ENCODE measurements at places on chromosomes 16 and 17.

- no peak for DNase-seq
Observed at GRCh38 chr16:55273959-55274358, 50.0 kb upstream of the IRX6 start.

- DNase-seq = peak; percentile 81
Observed at GRCh38 chr17:1847191-1847590, 17.4 kb downstream of the RPA1 start.

DNA sequence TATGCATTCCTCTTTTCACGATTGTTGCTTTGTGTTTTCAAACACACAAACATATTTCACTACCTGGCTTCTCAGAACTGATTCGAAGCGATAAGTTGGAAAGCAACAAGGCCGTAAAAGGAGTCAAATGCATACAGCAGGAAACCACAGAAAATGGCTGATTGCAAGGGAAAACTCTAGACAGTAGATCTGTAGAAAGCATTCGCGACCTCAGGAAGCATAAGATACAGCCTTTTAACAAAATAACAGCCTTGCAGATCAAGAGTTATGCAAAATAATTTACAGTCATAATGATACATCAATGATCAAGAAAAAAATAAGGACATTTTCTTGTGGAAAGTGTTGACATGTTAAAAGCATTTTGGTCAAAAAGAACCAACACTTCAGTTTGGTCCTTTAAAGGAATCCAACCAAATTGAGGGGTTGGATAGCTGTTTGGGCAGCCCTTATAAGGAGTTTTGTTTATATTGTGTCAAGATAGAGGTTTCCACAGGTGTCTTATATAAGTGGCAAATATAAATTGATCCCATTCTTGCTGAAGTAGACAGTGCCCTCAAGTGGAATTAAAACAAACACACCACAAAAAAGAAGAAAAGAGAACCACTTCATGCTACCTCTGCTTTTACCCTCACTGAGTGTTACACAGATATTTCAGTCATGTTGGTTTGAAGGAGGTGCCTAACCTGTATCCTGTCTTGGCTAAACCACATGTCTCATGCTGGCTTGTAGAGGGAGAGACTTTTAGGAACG, 5.5 kb downstream of the CYLD start:
- peak; percentile 14 for DNase-seq

- DNase-seq = no peak
Observed at GRCh38 chr16:11915114-11915643, 577 bp downstream of the GSPT1 start.

DNA sequence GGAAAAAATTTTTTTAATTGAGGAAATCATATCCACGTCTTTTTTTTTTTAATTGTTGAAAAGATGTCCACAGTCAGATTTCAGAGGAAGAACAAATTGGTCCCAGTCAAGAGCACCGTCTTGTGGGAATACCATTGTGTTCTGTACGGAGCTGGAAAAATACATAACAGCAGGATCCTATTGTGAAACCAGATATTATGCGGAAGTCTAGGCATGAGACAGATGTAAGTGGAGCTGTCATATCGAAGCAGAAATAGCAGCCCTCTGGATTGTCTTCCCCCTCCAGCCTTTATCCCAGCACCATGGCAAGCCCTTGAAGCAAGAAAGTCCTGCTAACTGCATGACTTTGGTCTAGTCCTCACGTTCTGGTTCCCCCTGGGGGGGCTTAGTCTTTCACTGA, 391.6 kb upstream of the ASIC2 start:
- DNase-seq = no peak

DNA sequence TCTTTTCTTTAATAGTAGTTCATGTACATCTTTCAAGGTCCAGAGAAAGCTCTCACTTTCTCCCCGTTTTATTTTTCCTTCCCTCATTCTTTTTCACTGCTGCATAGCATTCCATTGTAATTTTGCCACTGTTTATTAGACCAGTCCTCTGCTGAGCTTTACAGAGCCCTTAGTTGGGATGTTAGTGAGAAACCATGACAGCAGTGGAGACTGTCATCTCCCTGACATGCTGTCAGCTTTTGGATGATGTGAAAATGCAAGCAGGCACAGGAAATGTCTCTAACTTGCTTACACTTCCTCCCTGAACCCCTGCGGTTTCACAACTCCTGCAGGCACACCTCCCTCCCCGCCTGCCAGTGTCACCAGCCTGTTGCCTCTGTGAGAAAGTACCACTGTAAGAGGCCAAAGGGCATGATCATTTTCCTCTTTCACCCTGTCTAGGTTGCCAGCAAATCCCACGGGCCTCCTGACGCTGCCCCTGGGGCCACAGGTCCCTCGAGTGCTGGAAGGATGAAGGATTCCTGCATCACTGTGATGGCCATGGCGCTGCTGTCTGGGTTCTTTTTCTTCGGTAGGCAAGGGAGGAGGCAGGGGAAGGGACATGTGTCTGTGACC, at the start of gene ITGAL:
ITGAL (plus strand) TSS at position 415 of the 615 bp plus-strand sequence; CDS start at position 511, 96 bp downstream.
- no peak for DNase-seq

- DNase-seq = no peak
Observed at GRCh38 chr16:47492428-47493377, 31.6 kb downstream of the PHKB start.

DNA sequence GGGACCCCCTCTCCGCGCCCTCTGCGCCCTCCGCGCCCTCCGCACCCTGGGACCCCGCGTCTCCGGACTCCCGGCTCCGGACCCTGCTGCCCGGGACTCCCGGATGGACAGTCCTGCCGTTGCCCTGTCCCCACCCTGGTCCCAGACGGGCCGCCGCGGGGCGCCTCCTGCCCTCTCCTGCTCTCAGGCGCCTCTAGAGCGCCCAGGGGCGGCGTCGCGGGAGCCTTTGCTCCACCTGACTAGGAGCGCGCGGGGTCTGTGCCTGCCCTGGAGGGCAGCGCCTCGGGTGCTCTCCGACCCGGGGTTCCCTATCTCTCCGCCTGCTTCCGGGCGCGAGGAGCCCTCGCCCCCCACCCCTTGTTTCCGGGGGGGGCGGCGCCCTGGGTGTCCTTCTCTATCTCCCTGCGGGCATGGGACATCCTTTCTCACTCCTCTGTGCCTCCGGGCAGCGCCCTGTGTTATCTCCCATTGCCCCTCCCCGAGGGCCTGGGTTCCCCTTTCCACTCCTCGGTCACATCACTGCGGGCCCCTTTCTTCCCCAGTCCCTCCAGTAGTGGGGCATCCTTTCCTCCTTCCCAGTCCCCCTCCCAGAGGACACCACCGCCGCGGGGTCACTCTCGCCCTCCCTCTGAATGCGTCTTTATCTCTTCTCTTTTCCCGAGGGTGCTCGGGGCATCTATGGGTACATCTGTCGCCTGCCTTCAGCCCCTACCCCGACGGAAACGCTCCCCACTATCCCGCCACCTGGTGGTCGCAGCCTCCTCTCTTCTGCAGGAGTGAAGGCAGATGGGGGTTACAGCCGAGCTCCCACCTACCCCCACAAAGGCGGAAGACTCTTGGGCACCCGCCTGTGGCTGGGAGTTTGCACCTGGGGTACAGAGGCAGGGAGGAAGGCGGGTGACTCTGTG, 875 bp downstream of the PRKCB start:
- no peak for DNase-seq

DNA sequence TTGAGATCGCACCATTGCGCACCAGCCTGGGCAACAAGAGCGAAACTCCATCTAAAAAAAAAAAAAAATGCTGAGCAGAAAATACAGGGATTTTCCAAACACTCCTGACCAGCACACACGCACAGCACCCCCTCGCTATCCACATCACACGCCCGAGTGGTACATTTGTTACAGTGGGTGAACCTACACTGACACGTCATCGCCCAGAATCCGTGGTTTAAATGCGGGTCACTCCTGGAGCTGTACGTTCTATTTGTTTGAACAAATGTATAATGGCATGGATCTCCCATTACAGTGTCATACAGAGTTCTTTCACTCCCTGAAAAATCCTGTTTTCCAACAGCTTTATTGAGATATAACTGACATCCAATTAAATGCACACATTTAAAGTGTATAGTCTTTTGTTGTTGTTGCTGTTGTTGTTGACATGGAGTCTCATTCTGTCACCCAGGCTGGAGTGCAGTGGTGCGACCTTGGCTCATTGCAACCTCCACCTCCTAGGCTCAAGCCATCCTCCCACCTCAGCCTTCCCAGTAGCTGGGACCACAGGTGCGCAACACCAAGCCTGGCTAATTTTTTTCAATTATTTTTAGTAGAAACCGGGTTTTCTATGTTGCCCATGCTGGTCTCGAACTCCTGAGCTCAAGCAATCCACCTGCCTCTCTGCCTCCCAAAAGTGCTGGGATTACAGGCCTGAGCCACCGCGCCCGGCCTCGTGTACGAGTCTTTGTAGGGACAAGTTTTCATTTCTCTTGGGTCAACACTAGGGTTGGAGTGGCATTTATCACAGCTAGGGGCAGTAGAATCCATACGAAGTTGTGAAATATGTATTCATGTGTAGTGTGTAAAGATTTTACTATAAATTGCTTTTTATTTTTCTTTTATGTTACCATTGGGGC, 4.4 kb upstream of the CARHSP1 start:
- DNase-seq = no peak

- no peak for DNase-seq
Observed at GRCh38 chr16:63735456-63735855, 1386.4 kb downstream of the CDH11 start.

GRCh38 chr17:45224671-45225050, 3.0 kb downstream of the FMNL1 start:
- no peak for DNase-seq

GRCh38 chr16:14365200-14365851, 264.7 kb downstream of the PARN start:
- DNase-seq = no peak

DNA sequence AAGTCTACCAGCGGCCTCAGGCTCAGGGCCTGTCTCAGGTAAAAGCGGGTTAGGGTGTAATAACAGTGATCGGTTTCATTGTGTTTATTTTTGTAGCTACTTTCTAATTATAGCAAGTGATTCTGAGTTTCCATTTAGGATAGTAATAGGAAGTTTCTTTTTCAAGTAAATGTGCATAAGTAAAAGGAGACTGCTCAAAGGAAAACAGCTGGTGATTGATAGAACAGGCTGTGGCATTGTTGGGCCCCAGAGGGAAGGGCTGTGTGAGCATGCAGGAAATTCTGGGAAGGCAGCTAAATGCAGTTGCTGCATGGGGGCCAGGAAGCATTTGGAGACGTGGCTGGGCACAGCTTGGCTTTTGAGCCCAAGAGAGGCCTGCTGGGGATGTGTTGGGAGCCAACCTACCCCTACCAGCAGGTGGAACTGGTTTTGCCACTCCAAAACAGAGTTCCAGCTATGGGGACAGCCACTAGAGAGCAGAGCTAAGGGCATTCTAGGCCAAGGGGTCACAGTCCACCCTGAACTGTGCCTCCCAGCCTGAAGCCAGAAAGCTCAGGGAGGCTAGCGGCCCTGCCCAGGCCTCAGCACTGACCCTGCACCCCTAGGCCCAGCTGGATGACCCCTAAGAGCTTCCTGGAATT, 12.6 kb downstream of the SNX20 start:
- DNase-seq = no peak

DNA sequence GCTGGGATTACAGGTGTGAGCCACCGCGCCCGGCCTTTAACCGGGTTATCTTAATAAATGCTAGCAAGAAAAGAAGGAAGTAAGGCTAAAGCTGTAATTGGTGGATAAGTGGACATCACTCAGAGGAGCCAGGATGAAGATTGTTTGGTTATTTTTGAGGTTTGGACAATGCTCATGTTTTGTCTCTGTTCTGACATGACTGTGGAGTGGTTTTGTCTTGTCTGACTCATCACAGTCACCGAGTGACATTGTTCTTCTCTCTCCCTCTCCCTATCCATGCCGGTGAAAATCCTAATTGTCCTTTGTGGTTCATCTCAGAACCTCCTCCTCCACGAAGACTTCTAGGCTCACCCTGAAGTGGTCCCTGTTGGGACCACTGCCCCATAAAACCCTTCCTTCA, 23.5 kb upstream of the GRIN2A start:
- no peak for DNase-seq

GRCh38 chr17:4442582-4442981, 8.8 kb downstream of the SPNS3 start:
- no peak for DNase-seq

DNA sequence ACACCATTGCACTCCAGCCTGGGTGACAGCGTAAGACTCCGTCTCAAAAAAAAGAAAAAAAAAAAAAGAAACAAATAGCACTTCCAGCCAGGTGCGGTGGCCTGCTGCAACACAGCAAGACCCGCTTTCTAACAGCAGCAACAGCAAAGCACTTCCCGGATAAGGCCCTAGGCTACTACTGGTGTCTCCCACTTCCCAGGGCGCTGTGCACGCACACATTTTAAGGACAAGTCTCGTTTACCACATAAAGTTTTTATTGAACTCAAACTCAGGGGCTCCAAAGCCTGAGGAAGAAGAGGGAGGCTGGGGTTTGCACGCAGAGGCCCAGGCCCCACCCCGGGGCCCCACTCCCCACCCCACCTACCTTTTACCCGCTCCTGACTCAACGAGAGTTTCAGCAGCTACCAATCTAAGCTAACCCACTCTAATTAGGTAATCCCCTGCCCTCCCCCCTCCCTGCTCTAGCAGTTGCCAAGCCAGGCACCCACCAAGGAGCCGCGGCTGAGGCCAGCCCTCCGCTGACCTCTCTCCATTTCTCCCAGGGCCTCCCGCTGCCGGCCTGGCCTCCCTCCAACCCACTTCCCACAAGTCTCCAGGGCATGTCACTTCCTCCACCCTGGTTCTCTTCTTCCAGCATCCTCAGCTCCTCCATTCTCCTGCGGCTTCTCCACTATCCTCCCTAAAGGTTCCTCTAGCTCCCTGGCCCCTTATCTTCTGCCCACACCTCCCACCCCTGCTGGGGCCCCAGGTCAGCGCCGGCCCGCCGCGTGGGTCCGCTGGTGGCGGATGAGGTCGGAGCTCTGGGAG, 2.4 kb downstream of the ZNF768 start:
- DNase-seq = no peak

GRCh38 chr17:55673743-55674506, 48.7 kb downstream of the TMEM100 start:
- DNase-seq = no peak

GRCh38 chr16:28602529-28602928, 5.7 kb upstream of the SULT1A2 start:
- no peak for DNase-seq

GRCh38 chr17:6000426-6000825, 69.8 kb upstream of the WSCD1 start:
- DNase-seq = no peak

- no peak for DNase-seq
Observed at GRCh38 chr16:85037050-85037410, 9.4 kb downstream of the KIAA0513 start.

DNA sequence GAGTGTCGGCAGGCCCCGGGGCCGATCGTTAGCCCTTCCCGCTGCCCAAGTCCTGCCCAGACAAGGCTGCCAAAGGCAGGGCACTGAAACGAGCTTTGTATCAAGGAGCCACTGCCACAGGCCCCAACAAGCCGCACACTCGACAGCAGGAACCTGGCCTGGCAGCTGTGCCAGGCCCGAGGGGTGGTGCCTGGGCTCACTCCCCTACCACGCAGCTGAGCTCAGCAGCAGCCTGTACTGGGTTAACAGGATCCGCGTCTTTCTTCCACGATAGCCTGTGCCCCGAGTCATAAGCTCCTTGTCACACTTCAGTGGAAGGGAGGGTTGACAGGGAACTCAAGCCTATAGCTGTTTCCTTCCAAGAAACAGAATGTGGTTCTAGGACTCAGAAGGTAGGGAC, 87.9 kb downstream of the ABR start:
- DNase-seq = peak; percentile 42
